ENCODE measurements at places on chromosomes 4 and X.
A peak's percentile ranks its signal among the peaks of the same experiment; 100 is the strongest.

- DNase-seq = no peak
These were observed 273.5 kb downstream of the TMA16 start for GRCh38 chr4:163768014-163768413.

GRCh38 chr4:2142630-2143427 lies 83.7 kb downstream of the NAT8L start:
- DNase-seq = no peak

DNA sequence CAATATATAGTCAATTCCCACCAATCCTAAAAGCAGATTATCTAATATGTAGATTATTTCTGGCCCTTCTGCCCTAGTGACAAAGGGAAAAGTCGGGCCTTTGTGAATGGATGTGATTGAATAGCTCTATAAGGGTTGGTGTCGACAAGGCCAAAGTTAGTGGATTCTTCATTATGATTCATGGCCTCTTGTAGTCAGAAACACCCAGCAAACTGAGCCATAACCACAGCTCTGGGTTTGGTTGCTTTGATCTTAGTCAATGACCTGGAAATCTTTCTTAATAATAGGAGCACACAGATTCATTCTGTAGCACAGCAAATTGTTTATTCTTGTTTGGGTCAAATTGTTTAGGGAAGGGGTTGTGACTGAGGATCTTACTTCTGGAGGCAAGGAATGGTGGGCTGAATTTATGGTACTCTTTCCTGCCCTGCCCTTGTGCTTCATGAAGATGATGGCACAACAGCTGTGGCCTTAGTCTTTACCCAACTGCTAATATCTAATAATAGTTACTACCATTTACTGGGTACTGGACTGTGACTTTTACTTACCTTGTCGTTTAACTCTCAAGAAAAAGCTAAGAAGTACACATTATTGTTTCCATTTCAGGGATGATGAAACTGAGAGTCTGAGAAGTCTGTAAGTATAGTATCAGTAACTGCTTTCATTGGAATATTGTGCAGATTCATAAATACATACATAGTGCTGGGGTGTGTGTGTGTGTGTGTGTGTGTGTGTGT lies 74.0 kb downstream of the AFF2 start:
- DNase-seq = no peak

- no peak for DNase-seq
These were observed 232.4 kb downstream of the MAML3 start for GRCh38 chr4:139921429-139922184.

- no peak for DNase-seq
These were observed 42.7 kb downstream of the LHFPL1 start for GRCh38 chrX:112636951-112637581.

DNA sequence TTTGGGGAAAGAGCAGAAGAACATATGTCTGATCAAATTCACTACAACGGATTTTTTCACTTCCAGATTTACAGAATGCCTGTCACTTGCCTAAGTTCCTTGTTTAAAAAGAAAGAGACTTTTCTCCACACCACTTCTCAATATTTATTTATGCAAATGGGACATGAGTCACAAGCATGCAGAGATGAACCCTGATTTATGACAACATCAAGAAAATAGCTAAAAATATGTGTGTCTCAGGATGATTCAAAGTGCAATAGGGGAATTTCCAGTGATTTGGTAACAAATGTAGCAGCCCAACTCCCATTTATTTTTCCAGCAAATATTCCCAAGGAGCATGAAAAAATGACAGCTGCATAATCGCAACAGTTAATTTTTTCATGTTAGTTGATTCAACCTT lies 180.4 kb upstream of the FAT1 start:
- no peak for DNase-seq

DNA sequence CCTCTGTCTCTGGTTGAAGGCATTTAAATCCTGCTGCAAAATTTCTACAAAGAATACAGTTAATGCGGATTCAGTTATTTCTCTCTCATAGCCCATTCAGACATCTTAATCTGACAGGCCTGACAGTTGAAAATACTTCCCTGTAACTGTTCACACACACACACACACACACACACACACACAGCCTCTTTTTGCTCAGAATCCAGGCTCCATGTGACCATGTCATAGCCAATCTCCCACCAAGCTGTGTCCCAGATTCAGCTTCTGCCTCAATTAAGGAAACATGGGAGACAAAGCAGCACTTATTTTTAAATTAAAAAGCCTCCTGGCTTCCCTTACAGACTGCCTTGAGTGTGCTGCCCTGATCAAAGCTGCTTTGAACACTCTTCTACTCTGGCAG lies 49.3 kb upstream of the EFHC2 start:
- DNase-seq = no peak

DNA sequence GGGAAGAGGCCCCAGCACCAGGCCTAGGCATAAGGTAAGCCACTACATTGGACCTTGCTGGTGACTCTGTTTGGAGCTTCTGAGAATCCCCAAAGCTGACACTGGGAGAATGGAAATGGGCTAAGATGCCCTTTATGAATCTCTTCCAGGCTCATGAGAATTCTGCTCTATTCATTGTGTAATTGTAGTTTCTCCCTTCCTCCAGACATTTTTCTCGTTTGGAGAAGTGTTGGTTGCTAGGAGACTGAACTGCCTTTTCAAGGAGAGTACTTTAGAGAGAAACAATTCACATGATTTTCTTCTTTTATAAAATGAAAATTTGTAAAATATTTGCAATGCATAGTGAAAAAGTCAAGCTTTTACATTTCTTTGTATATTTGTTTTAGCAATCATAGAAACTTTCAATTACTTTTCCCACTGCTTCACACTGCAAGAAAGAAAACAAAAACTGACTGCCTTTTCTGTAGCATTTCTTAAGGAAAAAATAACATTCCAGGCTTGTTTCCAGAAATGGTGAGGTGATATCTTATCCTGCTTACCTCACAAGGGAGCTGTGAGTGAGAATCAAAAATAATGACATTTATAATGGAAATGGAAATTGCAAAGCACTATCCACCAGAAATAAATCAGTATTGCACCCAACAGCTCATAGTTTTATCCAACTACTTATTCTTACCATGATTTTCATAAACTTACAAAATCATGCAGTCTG lies 24.9 kb upstream of the DCHS2 start:
- no peak for DNase-seq

DNA sequence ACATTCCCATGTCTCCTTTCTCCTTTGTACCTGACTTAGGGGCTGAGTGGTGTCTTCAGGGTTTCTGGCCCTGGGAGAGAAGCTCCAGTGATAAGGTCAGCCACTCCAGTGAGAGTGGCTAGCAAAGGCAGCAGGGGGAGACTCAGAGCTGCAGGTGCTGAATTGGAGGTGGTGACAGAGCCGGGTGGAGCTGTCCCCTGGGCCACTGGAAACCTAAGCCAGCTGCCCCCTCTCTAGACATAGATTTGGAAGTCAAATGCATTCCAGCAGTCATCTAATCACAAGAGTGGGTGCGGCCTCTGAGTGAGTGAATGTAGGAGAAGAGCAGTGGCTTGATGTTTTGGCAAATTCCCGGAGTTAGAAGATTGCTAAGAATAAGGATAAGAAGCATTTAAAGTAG lies 28.5 kb downstream of the TRIM2 start:
- DNase-seq = no peak

GRCh38 chrX:54066841-54067240 lies 22.6 kb upstream of the PHF8 start:
- no peak for DNase-seq

- DNase-seq = peak; percentile 9
These were observed 620.0 kb downstream of the BCOR start for GRCh38 chrX:39477762-39478120.

GRCh38 chr4:66911880-66912279 lies 633.4 kb downstream of the CENPC start:
- no peak for DNase-seq

GRCh38 chr4:11355226-11355625 lies 73.5 kb downstream of the HS3ST1 start:
- no peak for DNase-seq

- no peak for DNase-seq
These were observed 116.2 kb downstream of the GATB start for GRCh38 chr4:151644622-151645021.

DNA sequence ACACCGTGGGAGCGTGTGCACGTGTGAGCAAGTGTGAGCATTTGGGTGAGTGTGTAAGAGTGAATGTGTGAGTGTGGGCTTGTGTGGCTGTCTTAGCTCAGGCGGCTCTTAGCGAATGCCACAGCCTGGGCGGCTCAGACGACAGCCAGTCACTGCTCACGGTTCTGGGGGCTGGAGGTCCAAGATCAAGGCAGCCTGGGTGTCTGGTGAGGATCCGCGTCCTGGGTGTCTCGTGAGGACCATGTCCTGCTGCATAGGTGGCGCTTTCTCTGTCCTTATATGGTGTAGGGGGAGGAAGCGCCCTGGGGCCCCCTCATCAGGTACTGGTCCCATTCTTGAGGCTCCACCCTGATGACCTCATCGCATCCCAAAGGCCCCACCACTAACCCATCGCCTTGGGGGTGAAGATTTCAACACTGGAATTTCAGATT lies 4.5 kb downstream of the DOK7 start:
- no peak for DNase-seq

DNA sequence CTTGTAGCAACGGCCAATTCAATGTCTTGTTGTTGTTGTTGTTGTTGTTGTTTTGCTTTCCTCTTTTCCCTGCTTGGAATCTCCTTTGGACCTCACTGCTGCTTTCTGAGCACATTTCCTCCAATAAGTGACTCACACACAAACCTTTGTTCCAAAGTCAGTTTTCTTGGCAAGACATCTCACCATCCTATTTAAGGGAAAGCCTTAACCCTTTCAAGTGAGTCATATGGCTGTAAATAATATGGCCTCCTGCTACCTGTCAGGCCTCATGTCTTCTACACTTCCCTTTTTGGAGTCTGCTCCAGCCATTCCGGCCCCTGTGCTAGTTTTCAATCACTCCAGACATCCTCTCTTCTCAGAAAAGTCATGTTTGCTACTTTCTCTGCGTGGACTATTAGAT lies 79.5 kb upstream of the MAGEB10 start:
- no peak for DNase-seq

DNA sequence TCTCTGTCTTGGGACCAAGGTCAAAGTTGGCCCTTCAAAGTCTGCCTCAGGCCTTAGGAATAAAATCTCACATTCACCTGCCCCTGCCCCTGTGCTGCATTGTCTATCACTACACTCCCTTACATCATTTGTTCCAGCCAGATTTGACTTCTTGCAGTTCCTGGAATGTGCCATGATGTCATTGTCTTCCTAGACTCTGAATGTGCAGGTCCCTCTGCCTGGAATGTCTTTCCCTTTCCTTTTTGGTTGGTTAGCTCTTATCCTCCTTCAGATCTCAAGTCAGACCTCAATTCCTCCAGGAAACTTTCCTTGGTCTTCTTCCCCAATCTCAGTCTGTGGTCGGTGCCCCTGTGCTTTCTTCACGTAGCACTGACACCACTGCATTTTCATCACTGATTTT lies 67.7 kb upstream of the EFNB1 start:
- no peak for DNase-seq

DNA sequence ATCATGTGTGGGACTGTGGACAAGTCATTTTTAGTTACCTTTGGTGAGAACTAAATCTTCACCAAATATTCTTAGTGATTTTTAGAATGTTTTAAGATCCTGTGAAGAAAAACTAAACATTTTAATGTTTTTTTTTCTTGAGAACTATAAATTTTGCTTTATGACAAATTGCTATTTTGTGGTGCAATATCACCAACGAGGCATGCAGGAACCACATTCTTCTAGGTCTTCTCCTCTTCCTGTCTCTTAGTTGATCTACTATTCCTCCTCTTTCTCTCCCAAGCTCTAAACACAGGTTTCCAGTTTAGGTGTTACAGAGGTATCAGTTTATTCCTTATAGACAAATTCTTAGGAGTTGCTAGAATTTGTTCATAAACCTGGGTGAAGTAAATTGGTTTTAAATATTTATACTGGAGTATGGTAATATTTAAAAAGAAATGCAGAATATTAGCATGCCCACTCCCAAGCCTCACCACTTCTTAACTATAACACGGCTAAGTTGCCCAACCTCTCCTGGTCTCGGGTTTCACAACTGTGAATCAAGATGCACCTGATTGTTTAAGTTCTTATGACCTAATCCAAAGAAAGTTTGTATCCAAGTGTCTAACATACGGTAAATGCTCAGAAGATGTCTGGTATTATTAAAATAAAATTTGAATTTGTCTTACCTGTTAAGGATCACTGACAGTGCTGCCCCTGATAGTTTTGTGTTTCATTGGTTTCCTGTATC lies 56.5 kb upstream of the CLNK start:
- DNase-seq = no peak

GRCh38 chrX:41559235-41560052 lies 112.3 kb downstream of the NYX start:
- DNase-seq = no peak
